Hematopoietic multipotent progenitor cell treated with erythropoietin and hydrocortisone succinate and interleukin-3 and kit ligand, for 6 days (in vitro differentiated cells): ENCODE measurements at places on chromosomes 5 and 9.
A peak's percentile ranks its signal among the peaks of the same experiment; 100 is the strongest.

GRCh38 chr5:168481330-168481788, 4.9 kb upstream of the RARS1 start:
- DNase-seq, result peak; percentile 14

GRCh38 chr5:92309336-92309991, 926.3 kb upstream of the ARRDC3 start:
- DNase-seq, result peak; percentile 35

- DNase-seq, result no peak
These were observed 154.9 kb upstream of the GDNF start for GRCh38 chr5:37994729-37995128.

- DNase-seq, result no peak
These were observed 95.6 kb downstream of the ADAMTS16 start for GRCh38 chr5:5235685-5236084.

GRCh38 chr9:124066783-124067577, 55.4 kb downstream of the LHX2 start:
- no peak for DNase-seq

- no peak for DNase-seq
These were observed 329.6 kb downstream of the SLCO4C1 start for GRCh38 chr5:101966476-101966875.

GRCh38 chr9:126675147-126675467, 61.4 kb downstream of the LMX1B start:
- no peak for DNase-seq

DNA sequence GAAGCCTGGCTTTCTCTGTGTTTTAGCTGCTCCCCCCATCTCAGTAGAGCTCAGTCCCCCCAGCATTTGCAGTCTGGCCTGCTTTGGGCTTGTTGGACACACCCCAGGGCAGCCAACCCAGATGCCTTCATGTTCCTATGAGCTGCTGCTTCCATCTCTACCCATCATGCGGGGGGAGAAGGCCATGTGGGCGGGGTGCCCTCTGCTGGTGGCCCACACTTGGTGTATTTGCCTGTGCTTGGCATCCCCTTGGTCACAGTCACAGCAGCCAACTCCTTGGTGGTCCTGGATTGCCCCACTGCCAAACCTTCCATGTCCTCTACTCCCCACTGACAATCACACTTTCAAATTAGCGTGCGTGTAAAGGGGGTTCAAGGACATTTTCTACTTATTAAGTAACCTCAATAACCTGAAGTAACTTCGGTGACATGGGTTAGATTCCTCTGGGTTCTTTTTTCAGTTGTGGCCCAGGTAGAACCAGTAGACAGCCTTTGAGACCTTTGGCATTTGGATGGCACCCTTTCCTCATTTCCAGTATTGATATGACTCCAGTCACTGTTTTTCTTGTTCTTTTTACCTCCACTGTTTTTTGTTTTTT, 42.8 kb downstream of the SNX30 start:
- peak; percentile 87 for DNase-seq

GRCh38 chr5:177509991-177510566, 453 bp upstream of the DOK3 start:
- DNase-seq, result peak; percentile 50

DNA sequence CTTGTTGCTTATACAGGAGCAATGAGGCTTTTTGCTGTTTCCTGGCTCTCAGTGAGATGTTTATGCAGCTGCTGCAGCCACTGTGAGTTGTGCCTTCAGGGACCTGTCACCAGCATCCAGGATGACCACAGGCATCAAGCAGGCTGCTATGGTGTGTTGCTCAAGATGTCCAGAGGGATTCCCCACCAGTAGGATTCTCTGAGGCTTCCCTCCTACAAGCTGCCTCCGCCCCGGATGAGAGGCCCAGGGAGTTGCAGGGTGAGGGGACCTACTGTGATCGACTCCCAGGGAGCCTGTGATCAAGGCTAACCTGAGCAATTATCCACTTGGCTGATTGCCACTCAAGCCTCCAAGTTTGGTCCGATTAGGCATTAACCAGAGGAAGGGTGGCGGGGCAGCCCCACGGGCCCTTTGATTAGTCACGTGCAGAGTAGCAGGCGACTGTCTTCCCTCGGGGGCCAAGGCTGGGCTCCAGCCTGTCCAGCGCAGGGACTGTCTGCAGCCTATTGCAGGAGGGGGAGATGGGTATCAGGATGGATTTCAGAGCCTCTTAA, 1.8 kb upstream of the FAT2 start:
- no peak for DNase-seq

DNA sequence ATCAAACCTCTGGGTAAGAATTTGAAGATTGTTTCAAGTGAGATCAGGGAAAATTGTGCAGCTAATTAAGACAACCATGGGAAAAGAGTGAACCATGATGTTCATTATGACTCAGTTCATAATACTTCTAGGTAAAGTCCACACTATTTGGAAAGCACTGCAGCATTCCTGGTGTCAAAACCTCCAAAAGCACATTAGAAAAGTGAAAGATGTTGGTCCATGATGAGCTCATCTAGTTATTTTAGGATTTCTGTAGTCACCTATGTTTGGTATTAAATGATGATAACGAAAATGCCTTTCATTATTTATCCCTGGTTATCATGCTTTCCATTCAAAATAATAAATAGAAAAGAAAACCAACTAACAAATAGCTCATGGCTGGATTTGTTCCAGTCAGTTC, 49.1 kb downstream of the PTCD2 start:
- DNase-seq, result no peak

- DNase-seq, result no peak
These were observed 407.2 kb downstream of the EFNA5 start for GRCh38 chr5:107263387-107264018.

DNA sequence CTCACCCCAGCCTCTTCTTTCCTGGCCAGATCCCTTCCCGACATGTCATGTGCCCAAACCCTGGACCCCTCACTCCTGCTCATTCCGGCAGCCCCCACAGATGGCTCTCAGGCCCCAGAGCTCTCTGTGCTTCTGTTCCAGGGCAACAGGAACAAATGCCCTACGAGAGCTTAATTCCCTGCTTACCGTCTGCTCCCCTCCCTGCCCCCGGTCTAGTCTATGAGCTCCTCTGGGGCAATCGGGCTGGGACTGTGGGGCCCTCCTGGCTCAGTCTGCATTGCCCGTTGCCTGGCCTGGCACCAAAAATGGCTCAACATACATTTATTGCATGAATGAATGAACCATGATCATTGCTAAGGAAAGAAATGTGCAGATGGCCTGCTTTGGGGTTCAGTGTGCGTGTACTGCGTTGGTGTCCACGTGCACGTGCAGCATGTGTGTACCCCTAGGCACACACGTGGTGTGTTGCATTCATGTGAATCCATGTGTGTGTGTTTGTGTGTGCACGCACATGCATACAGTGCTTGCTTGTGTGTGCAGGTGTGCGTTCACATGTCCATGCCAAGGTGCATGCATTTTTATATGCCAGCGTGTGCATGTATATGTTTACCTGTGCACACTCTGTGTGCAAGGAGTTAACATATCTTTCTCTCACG, 201.2 kb upstream of the IER5L start:
- no peak for DNase-seq

GRCh38 chr5:160555581-160555970, 133.9 kb downstream of the PTTG1 start:
- no peak for DNase-seq

DNA sequence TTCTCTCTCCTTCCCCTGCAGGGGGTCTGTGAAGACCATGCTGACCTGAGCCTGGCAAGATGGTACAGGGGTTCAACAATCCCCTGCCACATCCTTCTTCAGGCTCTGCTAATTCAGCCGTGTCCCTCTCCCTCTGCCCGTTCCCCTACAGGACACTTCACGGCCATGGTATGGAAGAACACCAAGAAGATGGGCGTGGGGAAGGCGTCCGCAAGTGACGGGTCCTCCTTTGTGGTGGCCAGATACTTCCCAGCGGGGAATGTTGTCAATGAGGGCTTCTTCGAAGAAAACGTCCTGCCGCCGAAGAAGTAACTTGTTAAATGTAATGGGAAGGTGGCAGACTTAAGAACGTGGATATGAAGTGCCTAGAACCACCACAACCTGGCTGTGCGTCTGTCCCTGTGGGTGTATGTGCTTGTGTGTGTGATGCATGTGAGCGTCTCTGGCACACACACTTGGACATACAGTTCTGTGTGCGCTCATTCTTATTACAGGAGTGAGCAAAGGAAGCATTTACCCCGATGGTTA, 6.9 kb upstream of the CCIN start:
- DNase-seq, result no peak
